ENCODE measurements at places on chromosomes 3 and 15. TPM values are rescaled to one million over a fixed set of nuclear protein-coding genes. Genes with fewer than 3 reads are reported as not detected.

CHL1 gene
- total RNA-seq: 3.0 TPM

MASP1 gene
- total RNA-seq: 2.3 TPM

KIF15 gene
- not detected for total RNA-seq

- H3K4me1 ChIP-seq: peaks cover 7% of the 10 kb centered on the region
- DNase-seq: no peak
- H3K27ac ChIP-seq: no peak overlapping the region
- H3K27me3 ChIP-seq: no peaks in the 10 kb centered on the region
- no peaks in the 10 kb centered on the region for H3K36me3 ChIP-seq
These were observed 918.4 kb downstream of the NAALADL2 start for GRCh38 chr3:175777495-175777894.

GRCh38 chr3:190155752-190156151 is 35.1 kb upstream of the P3H2 start:
- H3K36me3 ChIP-seq: no peaks in the 10 kb centered on the region
- H3K4me3 ChIP-seq: no peak overlapping the region

- peaks cover 10% of the 10 kb centered on the region for H3K4me1 ChIP-seq
- no peaks in the 10 kb centered on the region for H3K27me3 ChIP-seq
- H3K36me3 ChIP-seq: no peaks in the 10 kb centered on the region
- no peak for DNase-seq
- H3K27ac ChIP-seq: no peak overlapping the region
These were observed 4.6 kb downstream of the SATB1 start for GRCh38 chr3:18420555-18420954.

GRCh38 chr3:150610785-150611184 is 7.7 kb downstream of the SELENOT start:
- H3K27me3 ChIP-seq: no peaks in the 10 kb centered on the region
- peaks cover 2% of the 10 kb centered on the region for H3K36me3 ChIP-seq
- no peak for DNase-seq
- no peak overlapping the region for H3K4me3 ChIP-seq

All from body of pancreas (tissue), 4 donors.